Adipose tissue (tissue), 3 donors: ENCODE measurements at places on chromosomes 4 and X. TPM values are rescaled to one million over a fixed set of nuclear protein-coding genes. Genes with fewer than 3 reads are reported as not detected.

TMEM255A gene
- polyA plus RNA-seq: 1.1 TPM

CHST7 gene
- 1.7 TPM for polyA plus RNA-seq

STPG2 gene
- polyA plus RNA-seq: 0.04 TPM

TSPAN5 gene
- 0.76 TPM for polyA plus RNA-seq

GCNA gene
- 1.7 TPM for polyA plus RNA-seq
